ENCODE measurements at places on chromosomes 5 and 9.

DNA sequence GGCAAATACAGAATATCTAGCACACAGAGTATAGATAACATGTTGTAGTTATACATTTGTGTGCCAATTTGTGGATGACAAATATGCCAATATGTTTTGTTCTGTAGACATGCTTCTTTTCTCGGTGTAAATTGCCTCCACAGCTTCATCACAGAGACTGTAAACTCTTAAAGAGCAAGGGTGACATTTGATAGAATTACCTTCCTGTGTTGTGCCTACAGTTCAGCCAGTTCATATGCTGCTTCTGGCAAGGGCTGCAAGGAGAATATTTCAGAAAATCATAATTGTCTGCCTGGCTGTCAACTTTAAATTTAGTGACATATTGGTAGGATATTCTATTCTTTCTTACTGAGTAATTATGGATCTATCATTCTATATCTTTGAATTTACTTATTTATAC is 155.1 kb downstream of the MAT2B start:
- no peak for DNase-seq

DNA sequence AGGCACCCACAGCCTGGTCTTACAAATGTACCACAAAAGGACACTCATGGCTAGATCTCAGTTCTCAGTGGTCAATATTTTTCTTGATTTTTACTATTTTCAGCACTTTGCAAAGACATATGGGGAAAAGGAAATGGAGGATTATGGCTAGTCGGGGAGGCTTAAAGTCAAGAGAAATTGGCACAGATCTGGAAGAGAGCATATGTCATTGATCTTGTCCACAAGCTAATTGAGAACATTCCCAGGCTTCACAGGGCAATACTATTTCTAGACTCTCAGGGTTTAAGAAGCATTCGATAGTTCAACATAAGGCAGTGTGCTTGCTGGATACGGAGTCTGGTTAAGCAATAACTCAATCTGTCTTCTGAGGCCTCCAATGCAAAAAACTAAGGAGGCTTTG is 285.8 kb downstream of the ZNF608 start:
- DNase-seq = no peak

DNA sequence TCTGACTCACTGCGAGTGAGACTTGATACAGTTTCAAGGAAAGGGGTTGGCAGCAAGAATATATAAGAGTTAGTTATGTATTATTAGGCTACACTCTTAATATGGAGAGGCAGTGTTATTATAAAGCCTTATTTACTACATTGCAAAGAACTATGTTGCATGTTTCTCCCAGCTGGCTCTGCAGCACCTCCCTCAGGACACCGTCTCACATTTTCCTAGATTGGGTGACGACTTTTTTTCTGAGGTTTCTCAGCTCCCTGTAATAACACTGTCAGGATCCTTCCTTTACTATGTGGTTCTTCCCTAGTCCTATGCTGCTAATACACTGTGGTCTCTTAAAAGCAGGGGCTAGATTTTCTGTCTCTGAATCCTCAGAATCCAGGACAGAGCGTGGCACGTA is 153.7 kb downstream of the INSYN2B start:
- DNase-seq = no peak

DNA sequence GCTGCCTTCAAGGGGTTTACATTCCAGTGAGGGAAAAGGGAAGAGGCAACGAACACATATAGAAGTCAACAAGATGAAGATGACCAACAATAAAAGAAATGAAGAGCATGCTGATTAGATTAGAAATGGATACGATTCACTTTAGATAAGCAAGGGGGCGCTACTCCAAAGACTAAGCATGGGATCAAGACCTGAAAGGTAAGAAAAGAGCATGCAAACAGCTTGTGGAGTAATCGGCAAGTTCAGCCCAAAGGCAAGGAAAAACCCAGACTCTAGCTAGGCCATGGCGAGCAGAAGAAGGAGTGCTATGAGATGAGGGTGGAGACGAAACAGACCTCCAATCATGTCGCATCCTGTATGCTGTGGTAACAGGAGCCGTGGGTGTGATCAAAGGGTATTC is 124.4 kb downstream of the FANCC start:
- no peak for DNase-seq

GRCh38 chr5:169856571-169856970 is 123.7 kb downstream of the INSYN2B start:
- no peak for DNase-seq
